ENCODE measurements at places on chromosomes 4 and X.

GRCh38 chrX:25548811-25549210, 533.0 kb upstream of the ARX start:
- peak; percentile 6 for DNase-seq

DNA sequence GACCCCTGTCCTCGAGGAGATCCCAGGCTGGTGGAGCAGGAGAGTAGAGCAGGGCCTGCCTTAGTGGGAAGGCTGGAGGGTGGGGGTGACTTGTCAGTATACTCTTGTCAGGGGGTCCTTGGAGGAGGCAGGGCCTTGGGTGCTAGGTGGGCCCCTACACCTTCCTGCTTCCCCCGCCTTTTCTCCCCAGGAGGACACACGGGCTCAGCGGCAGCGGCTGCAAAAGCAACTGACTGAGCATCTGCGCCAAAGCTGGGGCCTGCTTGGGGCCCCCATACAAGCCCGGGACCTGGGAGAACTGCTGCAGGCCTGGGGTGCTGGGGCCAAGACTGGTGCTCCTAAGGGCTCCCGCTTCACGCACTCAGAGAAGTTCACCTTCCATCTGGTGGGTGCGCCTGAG, 11.3 kb downstream of the CCDC22 start:
- no peak for DNase-seq

DNA sequence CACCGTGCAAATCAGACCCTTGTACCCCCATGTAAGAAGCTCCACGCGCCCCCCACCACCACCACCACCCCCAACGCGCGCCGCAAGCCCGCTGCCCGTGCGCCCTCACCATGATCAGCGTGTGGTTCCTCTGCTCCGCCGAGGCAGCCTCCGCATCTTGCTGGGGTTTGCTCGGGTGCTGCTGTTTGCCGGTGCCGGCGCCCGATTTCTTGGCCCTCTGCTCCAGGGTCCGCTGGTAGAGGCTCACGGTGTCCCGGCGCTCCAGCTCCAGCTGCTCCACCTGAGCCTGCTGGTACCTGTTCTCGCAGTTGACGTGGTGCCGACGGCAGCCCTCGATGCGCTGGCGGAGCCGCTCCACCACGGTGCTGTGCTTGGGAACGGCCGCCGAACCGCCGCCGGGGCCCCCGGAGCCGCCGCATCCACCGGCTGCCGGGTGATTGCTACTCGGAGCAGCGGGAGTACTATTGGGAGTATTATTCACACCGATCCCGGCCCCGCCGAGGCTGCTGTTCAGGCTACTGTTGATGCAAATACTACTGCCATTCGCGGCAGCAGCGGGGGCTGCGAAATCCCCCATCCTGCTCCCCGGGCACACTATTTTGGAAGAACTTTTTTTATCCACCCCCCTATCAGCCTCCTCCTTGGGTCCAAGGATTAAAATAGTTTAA, 1.1 kb downstream of the MAML3 start:
- DNase-seq, result peak; percentile 60

GRCh38 chr4:112201915-112202505, 29.6 kb upstream of the AP1AR start:
- DNase-seq, result no peak

DNA sequence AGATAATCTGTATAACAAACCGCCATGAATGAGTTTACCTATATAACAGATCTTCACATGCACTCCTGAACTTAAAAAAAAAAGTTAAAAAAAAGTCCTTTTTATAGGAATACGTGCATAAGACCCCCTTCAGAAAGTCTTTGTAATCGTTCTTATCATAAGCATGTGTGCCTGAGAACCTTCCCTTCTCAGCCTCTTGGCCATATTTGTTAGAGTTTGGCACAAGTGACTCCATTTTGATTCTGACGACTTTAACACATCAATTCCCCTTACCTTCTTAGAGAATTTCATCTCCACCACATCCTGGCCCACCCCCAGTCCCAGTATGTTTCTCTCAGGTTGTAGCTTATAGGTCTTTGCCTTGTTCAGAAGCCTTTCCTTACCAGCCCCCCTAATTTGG, 16.0 kb upstream of the ANXA5 start:
- DNase-seq, result no peak

- peak; percentile 41 for DNase-seq
These were observed 17.1 kb downstream of the USP46 start for GRCh38 chr4:52641854-52642563.

GRCh38 chr4:106494066-106494465, 125.5 kb upstream of the GIMD1 start:
- DNase-seq, result peak; percentile 31

GRCh38 chr4:8295471-8295870, 25.9 kb downstream of the HTRA3 start:
- no peak for DNase-seq

- DNase-seq, result no peak
These were observed 23.8 kb downstream of the SMIM20 start for GRCh38 chr4:25937801-25938200.

- no peak for DNase-seq
These were observed 120.9 kb upstream of the GRID2 start for GRCh38 chr4:92182736-92183407.

- DNase-seq, result no peak
These were observed 41.2 kb downstream of the FRYL start for GRCh38 chr4:48738856-48739255.

DNA sequence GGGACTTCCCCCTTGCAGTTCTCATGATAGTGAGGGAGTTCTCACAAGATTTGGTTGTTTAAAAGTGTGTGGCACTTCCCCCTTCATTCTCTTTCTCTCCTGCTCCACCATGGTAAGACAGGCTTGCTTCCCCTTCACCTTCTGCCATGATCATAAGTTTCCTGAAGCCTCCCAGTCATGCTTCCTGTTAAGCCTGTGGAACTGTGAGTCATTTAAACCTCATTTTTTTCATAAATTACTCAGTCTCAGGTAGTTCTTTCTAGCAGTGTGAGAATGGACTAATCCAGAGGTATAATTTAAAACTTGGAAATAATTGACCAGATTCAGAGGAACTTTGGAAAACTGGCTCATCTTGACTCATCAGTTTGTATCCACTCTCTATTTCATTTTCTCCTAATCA, 129.0 kb downstream of the TMEM47 start:
- DNase-seq, result no peak

- DNase-seq, result peak; percentile 65
These were observed 17.8 kb downstream of the ZNF185 start for GRCh38 chrX:152915541-152916241.

GRCh38 chr4:11131491-11131890, 297.2 kb downstream of the HS3ST1 start:
- DNase-seq, result no peak

GRCh38 chrX:3029129-3029528, 12.1 kb upstream of the ARSF start:
- DNase-seq, result no peak

DNA sequence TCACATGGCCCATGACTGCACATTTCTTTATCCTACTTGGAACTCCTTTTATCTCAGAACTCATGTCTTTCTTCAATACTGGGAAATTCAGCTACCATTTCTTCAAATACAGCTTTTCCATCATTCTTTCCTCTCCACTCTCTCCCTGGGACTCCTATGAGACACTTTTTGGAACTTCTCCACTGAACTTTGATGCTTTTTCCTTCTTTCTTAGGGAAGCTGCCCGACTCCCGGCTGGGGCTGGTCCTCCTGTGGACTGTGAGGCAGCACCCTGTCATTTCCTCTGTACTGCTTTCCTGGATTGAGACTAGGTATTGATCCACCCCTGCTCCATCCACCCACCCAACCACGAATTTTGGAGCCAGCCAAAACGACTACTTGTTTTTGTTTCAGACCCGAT, 40.0 kb downstream of the ZFYVE28 start:
- DNase-seq, result no peak

GRCh38 chr4:72858328-72858727, 211.2 kb downstream of the COX18 start:
- DNase-seq, result peak; percentile 91

DNA sequence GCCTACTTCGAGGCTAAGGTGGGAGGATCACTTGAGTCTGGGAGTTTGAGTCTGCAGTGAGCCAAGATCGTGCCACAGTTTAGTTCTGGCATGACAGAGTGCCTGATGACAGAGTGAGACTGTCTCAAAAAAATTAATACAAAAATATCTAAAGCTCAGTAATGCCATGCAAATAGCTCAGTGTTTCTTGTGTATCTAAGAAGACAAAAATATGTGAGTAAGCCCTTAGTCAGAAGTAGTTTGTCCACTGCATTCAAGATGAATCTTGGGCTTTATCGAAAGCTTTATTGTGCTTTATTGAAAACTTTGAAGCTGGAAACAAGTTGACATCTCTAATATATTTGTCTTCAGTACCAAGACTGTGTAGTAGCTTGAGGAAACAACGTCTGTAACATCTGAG, 115.9 kb downstream of the GPAT3 start:
- DNase-seq, result no peak

DNA sequence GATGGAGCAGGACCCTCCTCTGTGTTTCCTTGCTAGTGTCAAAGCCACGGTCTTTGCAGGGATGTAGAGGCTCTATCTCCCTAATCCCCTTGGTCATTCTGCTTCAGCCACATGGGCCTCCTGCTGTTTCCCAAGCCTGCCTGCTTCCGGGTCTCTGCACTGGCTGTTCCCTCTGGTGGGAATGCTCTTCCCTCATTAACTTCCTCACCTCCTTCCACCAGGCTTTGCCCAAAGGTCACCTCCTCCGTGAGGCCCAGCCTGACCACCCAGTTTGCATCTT, 56.6 kb downstream of the ABLIM2 start:
- DNase-seq, result no peak

- DNase-seq, result peak; percentile 44
These were observed 4.6 kb upstream of the ERCC6L start for GRCh38 chrX:72243472-72243871.

DNA sequence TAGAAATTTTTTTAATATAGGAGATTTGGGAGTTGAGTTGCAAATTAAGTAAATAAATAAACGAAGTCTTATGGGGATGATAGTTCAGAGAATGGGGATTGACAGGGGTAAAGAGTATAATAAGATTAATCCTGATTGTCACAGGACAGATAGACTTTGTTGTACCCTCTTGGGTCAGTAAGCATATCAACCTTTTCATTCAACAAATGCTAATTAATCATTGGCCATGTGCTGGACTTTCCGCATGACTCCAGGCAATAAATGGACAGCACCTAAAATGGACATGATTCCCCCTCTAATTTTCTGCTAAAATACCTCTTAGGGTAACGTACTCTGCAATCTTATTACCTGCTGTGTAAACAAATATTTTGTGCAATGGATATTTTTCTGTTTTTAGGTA, 1331.1 kb upstream of the ADGRL3 start:
- no peak for DNase-seq

DNA sequence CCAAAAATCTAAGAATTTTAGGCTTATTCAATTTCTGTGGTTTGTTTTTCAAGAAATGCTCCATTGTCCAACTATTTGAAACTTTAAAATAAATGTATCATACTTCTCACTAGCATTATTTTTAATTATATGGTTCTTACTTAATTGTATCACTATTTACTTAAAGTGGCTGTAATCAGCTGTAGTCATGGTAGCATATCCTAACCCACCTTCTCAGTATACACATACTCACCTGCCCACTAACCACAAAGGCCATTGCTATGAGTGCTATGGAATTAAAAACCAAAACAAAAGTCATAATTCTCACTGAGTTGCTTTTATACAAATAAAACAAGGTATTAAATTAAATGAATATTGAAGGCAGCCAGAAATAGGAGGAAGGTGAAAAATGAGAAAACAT, 5.0 kb downstream of the FBXO8 start:
- no peak for DNase-seq

GRCh38 chr4:176793060-176793605, 411 bp upstream of the VEGFC start:
- DNase-seq, result no peak

DNA sequence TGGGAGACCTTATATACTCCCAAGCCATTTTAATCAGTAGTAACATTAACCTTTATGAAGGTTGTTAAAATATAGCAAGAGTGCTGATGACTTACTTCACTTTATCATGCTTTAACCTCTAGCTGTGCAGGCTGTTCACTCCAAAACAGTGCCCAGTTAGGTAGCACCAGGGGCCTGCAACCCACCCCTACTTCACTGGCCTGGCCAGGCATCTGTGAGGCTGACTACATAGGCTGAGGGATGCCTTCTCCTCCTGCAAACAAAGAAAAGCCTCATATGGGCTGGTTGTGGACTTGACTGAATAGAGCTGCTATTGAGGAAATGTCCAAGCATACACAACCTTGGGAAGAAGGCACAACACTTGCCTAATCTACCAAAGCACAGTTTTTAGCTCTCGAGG, 172.8 kb downstream of the SHROOM3 start:
- DNase-seq, result no peak

DNA sequence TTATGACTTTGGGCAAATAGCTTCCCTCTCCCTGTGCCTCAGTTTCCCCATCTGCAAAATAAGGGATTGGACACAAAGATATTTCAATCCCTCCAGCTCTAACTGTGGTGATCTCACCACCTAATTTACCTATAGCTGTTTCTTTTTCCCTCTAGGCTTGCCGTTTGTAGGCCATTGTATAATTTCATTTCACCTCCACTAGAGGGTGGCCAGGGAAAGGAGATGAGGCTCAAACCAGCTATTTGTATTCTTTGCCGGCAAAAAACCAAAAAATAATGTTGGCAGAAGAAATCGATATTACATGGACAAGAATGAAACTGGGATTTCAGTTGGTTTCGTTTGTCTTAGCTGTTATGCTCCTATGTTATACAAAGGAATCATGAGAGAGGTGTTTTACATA, 36.1 kb upstream of the DOCK11 start:
- peak; percentile 11 for DNase-seq

GRCh38 chr4:25670991-25671390, 15.3 kb downstream of the SLC34A2 start:
- DNase-seq, result no peak
